ENCODE measurements at places on chromosomes 2 and 18.

GRCh38 chr2:68918497-68918896, 34.2 kb downstream of the GKN2 start:
- DNase-seq: no peak

DNA sequence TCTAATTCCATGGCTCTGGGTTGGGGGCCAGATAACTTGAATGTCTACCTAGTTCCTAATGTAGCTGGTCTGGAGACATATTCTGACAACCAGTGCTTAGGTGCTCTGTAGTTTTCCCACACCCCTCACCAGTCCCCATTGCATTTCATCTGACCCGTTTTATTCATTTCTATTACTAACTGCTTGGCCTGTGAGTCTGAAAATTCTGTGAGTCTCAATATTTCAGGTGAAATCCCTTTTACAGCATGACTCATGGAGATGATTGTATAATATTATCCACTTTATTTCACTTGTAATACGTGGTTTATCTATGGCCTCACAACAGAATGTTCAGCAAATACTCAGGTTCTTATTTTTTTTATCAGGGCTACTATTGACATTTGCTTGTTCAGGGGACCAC, 103.7 kb upstream of the UGP2 start:
- DNase-seq: no peak

DNA sequence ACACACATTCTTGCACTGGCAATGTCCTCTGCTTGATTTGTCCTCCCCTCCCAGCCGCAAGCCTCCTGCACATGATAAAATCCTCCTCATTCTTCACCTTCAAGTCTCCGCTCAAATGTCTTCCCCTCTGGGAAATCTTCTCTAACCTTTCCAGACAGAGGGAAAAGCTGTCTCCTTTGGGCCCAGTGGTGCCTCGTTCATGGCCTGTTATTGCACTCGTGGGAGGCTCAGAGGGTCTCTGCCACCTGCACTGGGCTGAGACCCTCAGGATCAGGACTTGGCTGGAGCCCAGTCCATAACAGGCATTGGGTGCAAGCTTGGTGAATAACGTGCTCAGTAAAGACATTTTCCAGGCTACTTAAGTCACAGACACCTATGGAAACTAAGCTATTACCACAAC, 68.6 kb downstream of the PTGR3 start:
- no peak for DNase-seq

DNA sequence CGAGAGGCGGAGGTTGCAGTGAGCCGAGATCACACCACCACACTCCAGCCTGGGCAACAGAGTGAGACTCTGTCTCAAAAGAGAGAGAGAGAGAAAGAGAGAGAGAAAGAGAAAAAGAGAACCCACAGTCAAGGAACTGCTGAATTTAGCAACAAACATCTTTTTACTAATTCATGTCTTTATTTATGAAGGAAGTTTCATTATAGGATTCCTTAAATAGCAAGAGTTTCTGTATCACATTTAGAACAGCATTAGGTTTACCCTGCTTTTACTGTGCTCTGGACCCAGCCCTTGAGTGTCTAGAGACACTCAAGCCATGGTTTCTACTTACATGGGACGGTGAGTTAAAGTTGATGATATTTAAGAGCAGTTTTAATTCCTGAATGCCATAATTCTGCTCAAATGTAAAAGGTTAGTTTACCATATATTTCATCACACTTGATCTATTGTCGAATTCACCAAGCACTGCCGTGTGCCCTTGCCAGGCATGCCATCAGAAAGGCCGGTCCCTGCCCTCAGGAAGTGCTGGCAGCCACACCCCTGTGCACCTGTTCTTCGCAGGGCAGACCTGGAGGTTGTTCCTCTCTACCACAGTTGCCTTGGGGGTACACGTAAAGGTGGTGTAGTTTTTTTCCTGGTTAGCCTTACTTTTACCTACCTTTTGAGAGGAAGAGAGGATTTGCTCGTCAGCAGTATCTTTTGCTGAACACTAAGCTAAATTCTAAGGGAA, 153.3 kb downstream of the LDLRAD4 start:
- no peak for DNase-seq

DNA sequence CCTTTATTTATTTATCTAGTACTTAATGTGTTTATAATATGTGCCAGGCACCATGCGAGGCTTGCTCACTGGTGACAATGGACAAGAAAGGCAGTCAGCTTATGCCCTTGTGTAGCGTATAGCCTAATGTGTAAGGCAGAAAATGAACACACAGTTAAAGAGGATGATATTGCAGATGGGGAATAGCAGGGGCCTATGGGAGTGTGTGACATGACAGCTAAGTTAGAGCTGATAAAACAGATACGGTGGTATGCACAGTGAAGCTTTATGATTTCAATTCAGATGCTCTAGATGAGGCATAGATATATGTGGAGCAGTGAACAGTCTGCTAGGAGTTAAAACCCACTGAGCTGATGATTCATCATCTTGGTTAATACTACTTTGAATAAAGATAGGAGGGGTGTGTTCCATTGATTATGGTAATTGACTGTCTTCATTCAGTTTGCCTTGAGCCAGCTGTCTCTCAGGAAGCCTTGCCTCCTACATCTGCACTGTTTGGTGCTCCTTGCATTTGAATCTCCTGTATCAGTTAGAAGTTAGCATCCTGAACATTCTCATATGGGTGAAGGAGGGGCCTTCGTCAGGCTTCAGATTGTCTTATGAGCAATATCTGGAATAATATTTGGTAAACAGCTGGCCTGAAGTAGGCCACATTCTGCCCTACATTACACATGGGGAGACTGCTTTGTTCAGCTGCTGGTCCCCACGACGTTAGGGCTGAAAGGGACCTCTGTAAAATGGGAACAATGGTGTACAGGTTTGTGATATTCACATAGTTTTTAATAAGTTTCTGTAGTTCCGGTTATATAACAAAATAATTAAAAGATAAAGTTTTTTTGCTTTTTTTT, 13.2 kb downstream of the MAP4K4 start:
- peak; percentile 37 for DNase-seq

DNA sequence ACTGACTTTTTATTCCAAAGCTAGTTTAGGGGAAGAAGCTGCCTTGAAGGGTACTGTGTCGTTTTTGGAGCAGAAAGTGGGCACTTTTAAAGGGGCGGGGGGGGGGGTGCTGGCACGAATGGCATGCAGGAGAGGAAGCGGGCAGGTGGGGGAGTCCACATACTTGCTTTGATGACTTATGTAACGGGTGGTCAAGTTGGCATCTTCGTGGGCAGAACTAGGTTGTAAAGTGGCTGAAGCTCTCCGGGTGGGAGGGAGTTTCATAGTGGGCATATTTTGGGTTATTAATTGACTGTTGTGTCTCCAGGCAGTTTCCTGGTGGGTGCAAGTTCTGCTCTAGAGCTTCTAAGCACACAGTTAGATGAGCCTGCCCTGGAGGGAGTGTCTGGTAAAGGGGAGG, 19.9 kb downstream of the PCARE start:
- no peak for DNase-seq

- no peak for DNase-seq
These were observed 134.2 kb downstream of the CDCA7 start for GRCh38 chr2:173488861-173489260.

DNA sequence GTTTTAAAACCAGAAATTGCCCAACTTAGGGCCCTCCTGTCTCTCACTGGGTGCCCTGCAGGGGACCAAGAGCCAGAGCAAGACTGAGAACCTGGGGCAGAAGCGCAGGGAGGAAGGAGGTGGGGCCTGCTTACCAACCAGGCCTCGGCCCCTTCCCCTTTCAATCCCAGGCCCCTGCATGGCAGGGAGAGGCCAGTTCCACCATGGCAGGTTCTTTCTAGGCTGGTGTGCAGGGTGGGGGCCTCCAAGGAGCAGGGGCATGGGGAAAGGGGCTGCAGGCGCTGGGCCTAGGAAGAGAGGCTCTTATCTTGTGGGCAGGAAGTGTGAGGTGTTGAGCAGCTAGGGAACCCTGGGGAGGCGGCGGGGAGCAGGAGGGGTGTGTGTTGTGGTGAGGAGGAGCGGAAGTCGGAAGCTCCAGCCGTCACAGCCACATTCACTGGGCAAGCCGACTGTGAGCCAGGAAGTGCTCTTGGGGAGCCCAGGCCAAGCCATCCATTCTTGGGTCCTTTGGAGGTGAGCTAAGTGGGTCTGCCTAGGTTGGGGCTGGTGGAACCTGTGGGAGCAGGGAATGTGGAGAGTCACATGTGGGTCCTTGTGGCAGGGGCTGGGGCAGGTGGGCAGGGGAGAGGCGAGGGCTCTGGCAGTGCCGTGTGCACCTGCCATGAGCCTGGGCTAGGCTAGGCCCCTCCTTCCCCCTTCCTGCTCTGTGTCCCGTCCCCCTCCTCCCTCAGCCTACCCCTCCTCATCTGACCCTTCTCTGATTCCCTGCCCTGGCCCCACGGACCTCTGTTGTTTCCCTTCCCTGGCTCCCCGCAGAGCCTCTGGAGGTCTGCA, at the start of gene PSD4:
Gene PSD4, plus strand, starts transcription at position 430 of the 834 bp plus-strand sequence. CDS start 8,486 bp downstream, outside the sequence.
- peak; percentile 58 for DNase-seq

- DNase-seq: no peak
These were observed 56.8 kb downstream of the INPP5D start for GRCh38 chr2:233116946-233117345.

GRCh38 chr2:238287737-238288649, at the start of gene PER2:
Gene PER2 (minus strand): TSS chr2:238288610. CDS start chr2:238277936, 10,674 bp downstream.
- DNase-seq: peak; percentile 24

- no peak for DNase-seq
These were observed 146.0 kb downstream of the VAPA start for GRCh38 chr18:10059610-10060468.

DNA sequence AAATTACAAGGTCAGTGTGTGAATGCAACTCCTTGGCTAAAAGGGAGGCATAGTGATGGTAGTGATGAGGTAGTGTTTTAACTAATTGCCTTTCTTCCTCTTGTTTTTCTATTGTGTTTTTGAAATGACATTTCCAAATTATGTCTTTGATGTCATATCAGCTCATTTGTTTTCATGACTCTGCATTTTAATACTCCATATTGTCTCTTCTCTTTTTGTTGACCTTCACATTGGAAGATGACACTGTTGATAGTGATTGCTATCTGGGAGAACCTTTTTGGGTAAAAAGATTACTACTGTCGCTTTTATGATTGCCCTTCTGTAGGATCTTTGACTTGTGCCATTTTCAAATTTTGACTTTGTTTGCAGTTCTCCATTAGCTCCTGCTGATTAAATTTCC, 3.0 kb downstream of the GIGYF2 start:
- DNase-seq: no peak

DNA sequence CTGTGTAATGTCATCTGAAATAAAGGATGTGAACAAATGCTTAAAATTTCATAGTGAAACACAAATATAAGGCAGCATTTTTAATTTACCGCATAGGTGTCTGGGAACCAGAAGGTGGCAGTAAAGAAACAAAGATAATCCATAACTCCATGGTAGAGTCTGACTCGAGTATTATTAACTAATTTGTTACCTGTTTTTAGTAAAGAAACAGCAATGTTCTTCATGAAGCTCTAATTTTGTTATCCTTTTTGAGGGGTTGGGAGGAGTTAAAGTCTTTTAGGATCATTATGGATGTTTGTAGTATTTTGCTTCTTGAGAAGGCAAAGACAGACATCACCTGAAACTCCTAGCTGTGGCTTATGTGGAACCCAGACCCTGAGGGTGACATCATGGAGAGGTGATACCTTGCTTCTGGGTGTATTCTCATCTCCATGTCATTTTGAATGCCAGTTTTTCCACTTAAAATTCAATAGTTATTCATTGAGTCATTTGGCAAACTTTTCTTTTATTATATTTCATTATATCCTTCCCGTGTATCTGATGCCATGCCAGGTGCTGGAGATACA, 286.2 kb upstream of the EPAS1 start:
- DNase-seq: no peak

GRCh38 chr2:145221032-145221431, 701.1 kb upstream of the ZEB2 start:
- no peak for DNase-seq

GRCh38 chr2:205682971-205683501, 735 bp downstream of the NRP2 start:
- no peak for DNase-seq

- DNase-seq: no peak
These were observed 137.1 kb upstream of the NDUFV2 start for GRCh38 chr18:8965398-8965797.

- no peak for DNase-seq
These were observed 490.0 kb upstream of the HS6ST1 start for GRCh38 chr2:128808462-128809258.

DNA sequence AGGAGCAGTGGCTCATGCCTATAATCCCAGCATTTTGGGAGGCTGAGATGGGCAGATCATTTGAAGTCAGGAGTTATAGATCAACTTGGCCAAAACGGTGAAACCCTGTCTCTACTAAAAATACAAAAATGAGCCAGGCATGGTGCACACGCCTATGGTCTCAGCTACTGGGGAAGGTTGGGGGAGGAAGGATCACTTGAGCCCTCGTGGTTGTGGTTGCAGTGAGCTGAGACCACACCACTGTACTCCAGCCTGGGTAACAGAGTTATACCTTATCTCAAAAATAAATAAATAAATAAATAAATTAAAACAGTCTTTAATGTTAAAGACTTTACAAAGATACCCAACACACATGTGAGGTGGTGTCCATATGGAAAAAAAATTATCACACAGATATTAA, 134.0 kb downstream of the C2orf74 start:
- DNase-seq: no peak

GRCh38 chr18:55910296-55910695, 322.3 kb upstream of the TCF4 start:
- DNase-seq: no peak

DNA sequence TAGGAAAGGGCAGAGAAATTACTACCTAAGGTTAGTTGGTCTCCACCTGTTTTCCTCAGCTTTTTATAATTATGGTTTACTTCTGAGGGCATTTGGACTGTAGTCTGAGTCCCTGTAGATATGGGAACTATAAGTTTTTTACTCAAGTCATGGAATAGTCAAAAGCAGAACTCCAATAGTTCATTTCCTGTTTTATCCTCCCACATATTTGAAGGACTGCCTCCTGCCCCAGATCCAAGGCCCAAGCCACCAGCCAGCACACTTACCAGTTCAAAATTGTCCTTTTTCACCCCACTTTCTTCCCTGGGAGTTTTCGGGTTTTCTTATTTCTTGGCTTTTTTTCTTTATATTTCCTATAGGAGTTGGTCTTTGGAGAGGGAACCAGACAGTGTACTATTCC, 164.1 kb downstream of the MBD5 start:
- DNase-seq: no peak

DNA sequence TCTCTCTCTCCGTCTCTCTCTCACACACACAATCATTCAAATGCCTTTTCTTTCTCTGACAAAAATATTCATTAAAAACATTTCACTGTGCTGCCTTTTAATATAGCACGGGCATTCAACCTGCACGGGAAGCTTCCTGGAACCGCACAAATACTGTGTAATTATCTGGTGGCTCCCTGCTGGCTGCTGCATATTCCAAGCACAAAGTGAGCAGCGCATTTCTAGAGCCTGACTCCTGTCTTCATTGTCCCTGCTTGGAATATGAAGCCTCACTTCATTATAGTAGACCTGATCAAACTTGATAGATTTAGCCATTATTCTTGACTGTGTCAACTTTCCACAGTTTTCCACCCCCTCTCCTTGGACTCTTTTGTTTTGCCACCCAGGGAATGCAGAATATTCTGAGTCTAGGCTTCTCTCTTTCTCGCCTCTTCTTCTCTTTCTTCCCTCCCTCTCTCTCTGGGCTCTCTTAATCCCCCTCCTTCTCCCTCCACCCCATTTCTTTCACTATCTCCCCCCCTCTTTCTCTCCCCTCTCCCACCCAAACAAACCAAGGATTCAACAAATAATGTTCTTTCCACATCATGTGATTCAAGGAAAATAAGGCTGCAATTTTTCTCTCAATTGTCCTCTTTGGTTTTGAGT, 672.1 kb upstream of the FANCL start:
- no peak for DNase-seq

Measured in hematopoietic multipotent progenitor cell treated with erythropoietin and hydrocortisone succinate and interleukin-3 and kit ligand, for 15 days (in vitro differentiated cells).